Effector memory CD4-positive, alpha-beta T cell (primary cell): ENCODE measurements at places on chromosomes 7 and 10.

DNA sequence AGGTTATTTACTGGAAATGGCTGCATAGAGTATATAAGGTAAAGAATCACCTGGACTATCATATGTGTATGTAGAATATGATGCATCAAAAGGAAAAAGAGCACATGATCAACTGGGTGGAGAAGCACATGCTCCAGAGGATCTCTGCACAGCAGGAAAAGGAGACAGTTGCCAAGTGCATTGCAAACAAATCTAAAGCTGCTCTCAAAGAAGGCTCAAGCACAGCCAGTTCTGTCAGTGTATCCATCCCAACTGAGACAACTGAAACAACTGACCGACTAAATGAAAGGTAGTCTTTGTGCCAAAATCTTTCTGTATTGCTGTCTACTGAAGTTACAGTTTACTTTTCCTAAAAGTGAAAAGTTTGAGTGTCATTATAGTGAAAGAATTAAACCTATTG, 83.2 kb upstream of the SGCE start:
- no peak overlapping the region for H3K4me3 ChIP-seq
- no peaks in the 10 kb centered on the region for H3K27me3 ChIP-seq
- no peaks in the 10 kb centered on the region for H3K36me3 ChIP-seq
- no peak for DNase-seq

GRCh38 chr7:42403831-42404230, 166.8 kb upstream of the GLI3 start:
- no peaks in the 10 kb centered on the region for H3K4me1 ChIP-seq
- no peak overlapping the region for H3K27ac ChIP-seq
- no peak for DNase-seq
- no peaks in the 10 kb centered on the region for H3K27me3 ChIP-seq
- H3K36me3 ChIP-seq = no peaks in the 10 kb centered on the region

DNA sequence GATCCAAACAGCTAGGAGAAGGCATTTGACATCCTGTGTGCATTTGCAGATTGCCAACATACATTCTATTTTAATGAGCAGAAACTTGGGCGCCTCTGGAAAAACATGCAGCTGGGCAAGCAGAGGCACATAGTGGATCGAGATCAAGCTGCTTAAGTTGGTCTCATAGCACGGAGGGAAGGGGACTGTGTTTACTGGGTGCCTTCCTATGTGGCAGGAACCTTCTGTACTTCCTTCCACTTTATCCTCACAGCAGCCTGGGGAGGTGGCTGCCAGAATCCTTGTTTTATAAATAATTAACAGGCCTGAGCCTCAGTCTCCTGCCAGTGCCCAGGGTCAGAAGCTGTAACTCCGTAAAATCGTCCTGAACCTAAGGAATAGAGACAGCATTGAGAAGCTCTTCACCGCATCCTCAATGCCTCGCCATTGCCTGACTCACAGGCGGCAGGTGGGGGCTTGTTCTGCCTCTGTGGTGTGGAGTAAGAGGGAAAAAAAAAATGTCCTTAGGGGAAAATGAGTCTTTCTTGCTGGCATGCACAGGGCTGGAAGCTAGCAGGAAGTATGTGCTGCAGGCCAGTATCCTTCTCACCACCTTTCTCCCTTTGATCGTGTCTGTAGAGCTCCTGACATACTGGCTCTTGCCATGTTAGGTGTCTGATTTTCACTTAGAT, 6.2 kb downstream of the VWA2 start:
- no peaks in the 10 kb centered on the region for H3K4me1 ChIP-seq
- H3K4me3 ChIP-seq = no peak overlapping the region
- no peaks in the 10 kb centered on the region for H3K27me3 ChIP-seq
- no peak for DNase-seq
- H3K27ac ChIP-seq = no peak overlapping the region

DNA sequence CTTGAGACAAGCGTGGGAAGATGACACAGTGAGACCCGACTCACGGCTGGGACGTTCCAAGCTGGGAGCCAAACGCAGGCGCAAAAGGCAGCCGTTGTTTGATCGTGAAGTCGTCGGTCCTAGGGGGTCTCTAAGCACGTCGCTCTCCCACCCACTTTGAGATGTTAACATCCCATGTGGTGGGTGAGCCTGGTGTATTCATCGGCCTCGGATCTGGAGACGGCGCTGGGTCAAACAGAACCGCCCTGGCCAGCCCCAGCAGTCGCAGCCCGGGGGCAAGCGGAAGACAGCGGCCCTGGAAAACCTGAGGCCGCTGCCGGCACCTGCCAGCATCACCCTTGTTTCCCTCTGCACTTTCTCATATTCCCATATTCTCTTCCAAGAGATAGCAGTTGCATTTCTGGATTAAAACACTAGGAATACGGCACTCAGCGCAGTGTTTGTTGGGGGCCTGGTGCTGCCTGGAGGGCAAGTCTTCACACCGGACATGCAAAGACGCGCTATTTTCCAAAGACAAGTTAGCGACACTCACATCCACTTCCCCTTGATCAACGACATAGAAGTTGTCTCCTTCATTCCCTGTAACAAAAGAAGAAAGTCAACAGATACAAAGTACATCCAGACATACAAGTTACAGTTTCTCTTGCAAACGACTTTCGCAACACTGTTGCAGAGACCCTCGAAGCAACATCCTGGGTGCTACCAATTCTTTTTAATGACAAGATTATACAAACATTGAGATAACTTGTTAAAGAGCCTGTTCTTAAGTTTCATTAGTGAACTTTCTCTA, 86.2 kb upstream of the PDGFA start:
- peak overlapping the region; percentile 94 for H3K27ac ChIP-seq
- peaks cover 51% of the 10 kb centered on the region for H3K4me1 ChIP-seq
- no peaks in the 10 kb centered on the region for H3K27me3 ChIP-seq
- no peaks in the 10 kb centered on the region for H3K36me3 ChIP-seq
- H3K4me3 ChIP-seq = no peak overlapping the region

- H3K4me1 ChIP-seq = no peaks in the 10 kb centered on the region
- H3K27ac ChIP-seq = no peak overlapping the region
- no peak overlapping the region for H3K4me3 ChIP-seq
- H3K36me3 ChIP-seq = no peaks in the 10 kb centered on the region
These were observed 3.4 kb downstream of the CLEC2L start for GRCh38 chr7:139526578-139527544.

- no peak for DNase-seq
- no peaks in the 10 kb centered on the region for H3K4me1 ChIP-seq
- H3K36me3 ChIP-seq = no peaks in the 10 kb centered on the region
These were observed 24.7 kb downstream of the PSPH start for GRCh38 chr7:56026538-56026937.
